CD4-positive, CD25-positive, alpha-beta regulatory T cell (primary cell): ENCODE measurements at places on chromosomes 3 and 15.
A peak's percentile ranks its signal among the peaks of the same experiment; 100 is the strongest.

DNA sequence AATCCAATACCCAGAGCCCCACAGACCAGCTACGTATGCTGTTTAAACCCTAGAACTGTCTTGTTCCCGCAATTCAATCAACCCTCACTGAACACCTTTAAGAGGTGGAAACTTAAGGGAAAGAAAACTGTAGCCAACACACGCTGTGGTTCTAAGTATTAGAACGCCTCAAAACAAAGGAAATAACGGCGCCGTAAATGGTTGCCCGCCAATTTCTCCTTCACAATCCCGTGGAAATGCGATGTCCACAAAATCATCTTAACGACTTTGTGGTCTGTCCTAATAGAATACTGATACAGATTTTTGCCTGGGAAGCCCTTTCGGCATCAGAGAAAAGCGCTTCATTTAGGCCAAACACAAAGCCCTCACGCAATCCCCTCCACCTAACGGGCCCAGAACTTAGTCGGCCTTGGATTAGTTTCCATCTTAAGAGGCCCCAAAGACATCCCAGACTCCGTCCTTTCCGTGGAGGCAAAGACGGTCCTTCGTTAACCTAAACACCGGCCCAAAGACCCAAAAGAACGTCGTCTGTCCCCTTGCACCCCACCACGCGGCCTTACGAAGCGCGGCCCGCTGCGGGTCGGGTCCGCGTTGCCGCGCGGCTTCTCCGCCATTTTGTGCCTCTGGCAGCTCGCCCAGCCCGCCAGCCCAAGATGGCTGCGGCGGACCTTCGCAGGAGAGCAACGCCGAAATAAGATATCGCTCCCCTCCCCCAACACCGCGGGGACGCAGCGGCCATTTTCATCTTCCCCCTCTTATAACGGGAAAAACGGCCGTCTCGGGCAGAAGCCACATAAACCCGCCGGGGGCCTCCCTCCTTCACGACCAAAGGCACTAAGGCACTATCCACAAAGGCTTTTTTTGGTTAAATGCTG, 763 bp downstream of the TRA2B start:
- peak; percentile 81 for DNase-seq

DNA sequence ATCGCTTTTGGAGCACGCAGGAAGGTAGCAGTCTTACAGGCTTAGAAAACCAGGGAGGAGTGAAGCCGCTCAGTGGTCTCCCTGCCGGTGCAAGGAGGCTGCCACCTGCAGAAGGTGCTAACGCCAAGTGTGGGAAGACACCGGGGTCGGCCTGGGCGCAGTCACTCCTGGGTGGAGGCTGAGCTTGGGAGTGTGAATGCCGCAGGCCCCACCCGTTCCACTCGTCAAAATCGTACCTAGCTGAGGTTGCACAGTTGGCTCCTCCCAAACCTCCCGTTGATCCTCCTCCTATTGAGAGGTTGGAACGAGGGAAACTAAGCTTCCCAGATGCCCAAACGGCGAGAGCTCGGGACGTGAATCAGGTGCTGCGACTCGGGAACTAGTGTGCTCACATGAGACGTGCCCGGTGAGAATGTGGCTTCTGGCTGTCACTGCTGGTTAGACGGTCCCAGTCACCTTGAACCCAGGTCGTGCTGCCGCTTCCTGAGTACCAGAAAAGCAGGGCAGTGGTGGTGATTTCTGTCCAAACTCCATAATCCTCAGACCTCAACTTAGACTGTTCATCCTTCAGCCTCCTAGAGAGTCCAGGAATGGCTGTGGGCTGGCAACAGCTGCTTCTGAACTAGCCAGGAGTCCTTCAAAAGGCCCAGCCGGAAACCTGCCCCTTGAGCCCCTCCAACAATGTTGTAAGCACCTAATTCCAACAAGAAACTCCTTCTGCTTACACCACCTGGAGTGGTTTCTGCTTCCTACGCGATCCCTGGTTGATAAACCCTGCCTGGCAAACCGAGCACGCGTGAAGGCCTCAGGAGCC, 156.0 kb downstream of the XXYLT1 start:
- DNase-seq: no peak

DNA sequence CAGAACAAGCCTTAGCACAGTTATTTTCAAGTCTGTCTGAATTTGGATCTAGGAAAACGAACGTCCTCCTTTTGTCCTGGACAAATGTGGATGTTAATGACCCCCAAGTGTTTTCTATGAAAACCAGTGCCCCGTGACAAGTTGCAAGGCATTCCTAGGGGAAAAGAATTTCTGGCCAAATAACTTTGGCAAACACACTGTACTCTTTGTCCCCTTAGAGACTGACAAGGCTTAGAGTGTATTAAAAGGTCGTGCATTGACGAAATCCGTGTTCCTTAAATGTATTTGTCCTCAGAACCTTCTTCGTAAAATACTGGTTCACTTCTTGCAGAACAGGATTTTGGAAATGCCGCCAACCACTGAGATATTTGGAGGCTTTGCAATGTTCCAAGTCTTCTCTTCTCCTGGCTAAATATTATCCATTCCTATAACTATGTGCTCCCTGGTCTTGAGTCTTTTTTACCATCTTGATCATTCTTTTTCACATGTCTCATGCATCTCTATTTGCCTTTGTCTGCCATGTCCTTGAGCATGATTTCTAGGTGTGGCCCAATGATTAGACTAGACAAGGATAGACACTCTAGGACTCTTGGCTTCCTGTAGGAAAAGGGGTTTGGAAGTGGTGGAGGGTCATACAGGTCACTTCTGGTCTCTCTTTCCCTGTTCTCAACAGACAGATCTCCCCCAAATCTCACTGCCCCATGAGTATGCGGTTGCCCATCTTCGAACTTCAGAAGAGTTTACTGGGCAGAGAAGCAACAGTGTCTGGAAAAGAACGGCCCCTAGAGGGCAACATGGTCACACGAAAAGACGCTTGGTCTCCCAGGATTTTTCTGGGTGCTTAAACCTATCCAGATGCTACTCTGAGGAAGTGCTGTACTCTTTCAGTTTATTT, 117.5 kb downstream of the EDEM1 start:
- peak; percentile 32 for DNase-seq

- no peak for DNase-seq
Measured at GRCh38 chr3:28252001-28252431, 10.6 kb downstream of the CMC1 start.

DNA sequence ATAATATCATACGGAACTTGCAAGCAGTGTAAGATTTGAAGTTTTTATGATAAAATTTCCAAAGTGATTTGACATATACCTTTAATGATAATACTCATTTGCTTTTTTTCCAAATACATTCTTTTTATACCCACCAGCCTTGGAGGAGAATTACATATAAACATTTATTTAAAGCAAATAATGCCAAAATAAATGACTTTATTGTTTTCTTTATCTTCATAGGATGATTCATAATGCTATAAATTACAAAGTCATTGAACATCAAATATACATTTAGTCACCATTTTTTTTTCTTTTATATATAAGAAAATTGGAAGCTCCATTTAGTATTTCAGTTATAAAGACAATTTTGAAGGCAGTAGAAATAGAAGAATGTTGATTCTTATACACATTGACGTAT, 450.9 kb downstream of the NAALADL2 start:
- DNase-seq: no peak

GRCh38 chr15:63918317-63918672, 84.5 kb upstream of the HERC1 start:
- no peak for DNase-seq

GRCh38 chr15:68819495-68820294, 1.0 kb downstream of the ANP32A start:
- peak; percentile 65 for DNase-seq

DNA sequence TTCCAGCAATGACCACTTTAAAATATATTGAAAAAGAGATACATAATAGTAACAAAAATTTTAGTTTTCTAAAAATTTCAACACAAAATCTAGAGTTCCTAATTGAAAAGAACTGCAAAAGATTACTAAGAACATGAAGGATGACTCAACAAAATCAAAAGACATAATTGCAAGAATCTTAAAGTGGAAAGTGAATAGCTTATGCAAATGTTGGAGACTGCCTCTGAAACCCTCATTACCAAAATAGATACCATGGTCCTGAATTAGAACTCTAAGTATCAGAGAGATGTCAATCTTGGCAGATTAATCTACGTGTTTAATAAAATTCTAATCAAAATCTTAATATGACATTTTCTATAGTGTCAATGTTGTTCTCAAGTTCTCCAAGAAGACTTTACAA, 60.7 kb upstream of the SGO1 start:
- no peak for DNase-seq

DNA sequence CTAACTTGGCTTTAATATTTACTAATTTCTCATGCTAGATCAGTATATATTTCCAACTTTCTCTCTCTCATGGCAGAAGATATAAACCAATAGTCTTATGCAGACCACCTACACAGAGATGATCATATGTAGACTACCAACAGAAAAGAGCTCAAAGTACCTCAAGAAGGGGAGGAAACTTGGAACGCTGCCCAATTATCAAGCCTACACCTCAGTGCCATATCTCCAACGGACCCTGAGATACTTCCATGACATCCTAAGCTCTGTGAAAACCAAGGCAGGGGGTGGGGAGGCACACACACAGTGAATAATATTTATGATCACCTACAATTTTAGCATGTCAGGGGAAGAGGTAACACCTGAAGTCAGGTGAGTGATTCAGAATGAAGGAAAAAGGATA, 100.6 kb downstream of the STAG1 start:
- DNase-seq: no peak

DNA sequence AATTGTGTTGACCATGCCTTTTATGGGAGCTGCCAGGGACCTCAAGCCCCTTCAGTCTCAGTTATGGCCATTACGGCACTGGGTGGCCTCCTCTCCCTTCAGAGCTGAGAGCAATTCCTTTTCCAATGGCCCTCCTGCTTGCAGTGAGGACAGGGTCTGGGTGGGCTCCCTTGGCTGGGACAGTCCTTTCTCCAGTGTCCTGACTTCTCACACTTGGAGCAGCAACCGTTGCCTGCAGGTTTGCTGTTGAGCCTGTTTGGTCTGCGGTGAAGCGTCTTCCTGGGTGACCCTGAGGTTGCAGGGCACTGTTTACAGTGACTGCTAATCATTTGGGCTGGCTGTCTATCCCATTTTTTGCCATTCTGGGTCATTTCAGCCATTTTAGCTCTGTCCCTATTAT, 3.5 kb upstream of the CCDC80 start:
- no peak for DNase-seq

- DNase-seq: no peak
Measured at GRCh38 chr15:63067306-63067705, 24.8 kb downstream of the TPM1 start.

- no peak for DNase-seq
Measured at GRCh38 chr15:82040862-82041261, 5.0 kb downstream of the MEX3B start.

DNA sequence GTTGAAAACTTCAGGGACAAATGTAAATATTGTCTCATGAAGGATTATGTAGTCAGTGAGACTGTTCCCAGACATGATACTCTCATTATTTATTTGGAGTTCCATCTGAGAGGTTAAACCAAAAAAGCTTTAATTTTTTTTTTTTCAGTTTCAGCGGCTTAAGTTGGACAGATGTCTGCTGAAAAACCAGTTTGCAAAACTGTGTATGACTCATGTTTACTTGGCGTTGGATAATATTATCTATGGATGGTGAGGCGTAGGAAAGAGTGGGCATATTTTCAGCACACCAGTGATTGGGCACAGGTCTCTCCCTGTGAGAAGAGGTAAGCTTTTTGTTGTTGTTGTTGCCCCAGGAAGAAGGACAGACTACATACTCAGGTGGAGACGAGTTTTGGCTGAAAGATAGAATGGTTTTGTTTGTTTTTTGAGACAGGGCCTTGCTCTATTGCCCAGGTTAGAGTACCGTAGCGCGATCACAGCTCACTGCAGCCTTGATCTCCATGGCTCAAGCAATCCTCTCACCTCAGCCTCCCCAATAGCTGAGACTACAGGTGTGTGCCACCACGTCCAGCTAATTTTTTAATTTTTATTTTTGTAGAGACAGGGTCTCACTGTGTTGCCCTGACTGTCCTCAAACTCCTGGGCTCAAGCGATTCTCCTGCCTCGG, 16.4 kb upstream of the ANXA2 start:
- no peak for DNase-seq

DNA sequence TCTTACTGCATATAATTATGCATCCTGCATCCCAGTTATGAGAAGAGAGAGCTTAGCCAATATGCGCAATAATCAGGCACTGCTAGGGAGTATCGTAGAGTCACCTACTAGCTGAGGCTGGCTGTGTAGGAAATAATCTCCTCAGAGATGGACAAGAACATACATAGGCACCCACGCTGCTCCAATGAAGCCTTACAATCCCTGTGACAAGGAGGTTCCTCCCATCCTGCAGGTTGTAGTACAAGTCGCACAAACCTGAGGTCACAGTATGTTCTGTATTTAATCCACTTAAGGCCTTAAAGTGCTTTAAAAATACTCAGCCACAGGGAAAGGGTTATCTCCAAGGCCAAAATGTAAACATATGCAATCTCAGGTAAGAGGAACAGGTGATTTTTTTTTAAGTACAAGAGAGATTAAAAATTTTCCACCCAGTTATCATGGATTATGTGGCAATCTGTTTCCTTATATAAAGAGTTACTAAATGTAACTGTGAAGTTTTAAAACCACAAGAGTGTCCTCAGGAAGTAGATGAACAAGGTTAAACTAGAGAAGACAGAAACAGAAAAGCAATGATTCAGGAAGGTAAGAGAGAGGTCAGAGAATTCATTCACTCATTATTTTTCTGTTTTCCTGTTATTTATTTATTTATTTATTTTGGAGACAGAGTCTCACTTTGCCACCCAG, 7.5 kb upstream of the COLQ start:
- peak; percentile 31 for DNase-seq

DNA sequence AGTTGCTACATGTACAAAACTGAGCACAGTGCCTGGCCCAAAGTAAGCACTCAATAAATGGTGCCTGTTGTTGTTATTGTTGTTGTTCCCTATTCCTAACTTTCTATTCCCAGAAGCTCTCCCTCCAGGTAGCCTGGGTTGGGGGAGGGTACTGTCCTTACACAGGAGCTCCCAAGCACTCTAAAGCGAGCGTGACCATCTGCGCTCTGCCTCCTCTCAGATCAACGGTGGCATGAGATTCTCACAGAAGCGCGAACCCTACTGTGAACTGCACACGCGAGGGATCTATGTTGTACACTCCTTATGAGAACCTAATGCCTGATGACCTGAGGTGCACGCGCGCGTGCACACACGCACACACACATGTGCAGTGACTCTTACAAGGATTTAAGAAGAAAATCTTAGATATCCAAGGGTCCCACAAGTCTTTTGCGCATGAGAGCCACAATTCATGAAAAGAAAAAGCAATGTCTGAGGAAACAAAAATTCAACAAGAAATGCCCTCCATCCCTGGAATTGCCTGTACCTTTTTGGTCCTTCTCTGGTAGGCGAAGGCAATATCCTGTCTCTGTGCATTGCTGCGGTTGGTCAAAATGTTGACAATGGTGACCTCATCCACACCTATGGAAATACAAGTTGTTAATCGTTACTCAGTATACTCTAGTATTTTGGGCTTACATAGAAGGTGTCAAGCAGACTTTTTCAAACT, 33.7 kb downstream of the ANXA2 start:
- DNase-seq: no peak

DNA sequence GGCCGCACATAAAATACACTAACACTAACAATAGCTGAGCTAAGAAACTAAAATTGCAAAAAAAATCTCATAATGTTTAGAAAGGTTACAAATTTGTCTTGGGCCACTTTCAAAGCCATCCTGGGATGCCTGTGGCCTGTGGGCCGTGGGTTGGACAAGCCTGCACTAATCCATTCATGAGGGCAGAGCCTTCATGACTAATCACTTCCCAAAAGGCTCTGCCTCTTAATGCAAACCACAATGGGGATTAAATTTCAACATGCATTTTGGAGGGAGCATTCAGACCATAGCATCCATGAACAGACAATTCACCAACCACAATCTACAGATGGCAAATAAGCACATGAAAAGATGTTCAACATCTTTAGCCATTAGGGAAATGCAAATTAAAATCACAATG, 128.2 kb downstream of the SUCLG2 start:
- DNase-seq: no peak

GRCh38 chr3:169755488-169755887, 9.4 kb downstream of the TERC start:
- no peak for DNase-seq
